Epithelial cell of proximal tubule (primary cell): ENCODE measurements at places on chromosomes 6 and 20. TPM values are rescaled to one million over a fixed set of nuclear protein-coding genes. Genes with fewer than 3 reads are reported as not detected.
A peak's percentile ranks its signal among the peaks of the same experiment; 100 is the strongest.

- peak; percentile 96 for DNase-seq
Observed at GRCh38 chr6:108947114-108947854, 99.1 kb downstream of the ARMC2 start.

DNA sequence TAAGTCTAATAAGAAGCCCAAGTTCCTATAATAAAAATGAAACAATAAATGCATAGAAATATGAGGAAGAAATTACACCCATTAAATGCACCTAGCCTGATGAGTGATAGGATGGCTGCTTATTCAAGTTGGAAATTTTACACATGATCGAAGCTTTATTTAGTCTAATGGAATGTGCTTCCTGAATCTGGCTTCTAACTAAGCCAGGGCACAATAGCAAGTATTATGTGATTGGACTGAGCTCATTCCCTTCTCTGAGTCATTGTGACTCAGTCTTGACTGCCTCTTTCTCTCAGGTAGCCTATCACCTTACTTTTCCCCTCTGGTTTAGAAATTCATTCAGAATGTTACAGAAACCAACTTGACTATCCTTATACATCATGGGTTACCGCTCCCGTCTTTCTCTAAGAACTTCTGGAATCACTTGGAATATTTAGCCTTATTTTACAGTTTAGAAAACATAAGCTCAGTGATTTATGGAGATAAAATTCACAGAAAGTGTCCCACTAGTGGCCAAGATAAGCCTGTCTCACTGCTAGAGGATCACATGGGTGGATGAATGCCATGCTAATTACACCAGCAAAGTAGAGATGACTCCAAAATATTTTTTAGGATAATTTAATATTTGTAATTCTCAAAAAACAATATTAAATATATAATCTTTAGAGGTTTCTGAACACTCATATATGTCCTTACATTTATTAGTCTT is 505.3 kb upstream of the JAG1 start:
- peak; percentile 82 for DNase-seq

- DNase-seq = no peak
Observed at GRCh38 chr6:98644063-98644462, 190.3 kb upstream of the POU3F2 start.

- DNase-seq = no peak
Observed at GRCh38 chr20:32191873-32192272, 15.7 kb downstream of the PLAGL2 start.

DNA sequence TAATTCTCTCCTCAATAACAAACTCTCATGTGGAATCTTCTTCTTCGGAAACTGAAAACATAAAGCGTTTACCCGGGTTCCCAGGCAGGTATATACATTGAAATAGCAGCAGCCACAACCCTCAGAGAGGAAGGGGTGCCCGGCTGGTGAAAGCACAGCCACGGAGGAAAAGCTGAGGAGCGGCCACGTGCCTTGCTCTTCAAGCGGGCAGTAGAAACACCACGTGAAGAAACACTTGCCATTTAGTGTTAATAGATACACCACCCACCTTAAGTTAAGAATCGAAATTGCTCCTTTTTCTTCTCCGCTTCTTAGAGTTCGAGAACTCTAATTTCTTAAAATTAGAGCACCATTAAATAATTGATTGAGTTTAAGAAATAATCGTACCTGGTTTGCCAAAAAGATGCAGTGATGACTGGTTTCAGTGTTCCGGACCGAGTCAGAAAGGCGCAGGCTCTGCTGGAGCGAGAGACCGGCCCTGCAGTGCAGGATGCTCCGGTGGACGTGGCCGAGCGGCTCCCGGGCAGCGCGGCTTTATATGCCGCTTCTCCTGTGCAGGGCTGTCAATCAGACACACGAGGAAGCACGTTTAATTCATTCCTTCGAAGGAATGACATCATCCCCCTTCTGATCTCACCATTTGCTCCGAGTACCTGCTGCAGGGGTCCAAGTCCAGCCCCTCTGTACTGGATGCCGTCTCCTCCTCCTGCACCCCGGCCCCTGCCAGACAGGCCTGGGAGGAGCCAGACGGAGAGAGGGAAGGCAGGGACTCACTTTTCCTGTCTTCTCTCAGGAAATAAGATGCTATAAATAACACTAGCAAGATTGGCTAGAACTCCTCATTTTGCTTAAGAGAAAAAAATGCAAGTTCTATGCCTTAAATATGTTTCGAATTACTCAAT is at the start of gene THBS2:
Gene THBS2 (minus strand): TSS at position 510 of the 902 bp plus-strand sequence. CDS start 3,062 bp downstream, outside the sequence.
- DNase-seq = no peak

DNA sequence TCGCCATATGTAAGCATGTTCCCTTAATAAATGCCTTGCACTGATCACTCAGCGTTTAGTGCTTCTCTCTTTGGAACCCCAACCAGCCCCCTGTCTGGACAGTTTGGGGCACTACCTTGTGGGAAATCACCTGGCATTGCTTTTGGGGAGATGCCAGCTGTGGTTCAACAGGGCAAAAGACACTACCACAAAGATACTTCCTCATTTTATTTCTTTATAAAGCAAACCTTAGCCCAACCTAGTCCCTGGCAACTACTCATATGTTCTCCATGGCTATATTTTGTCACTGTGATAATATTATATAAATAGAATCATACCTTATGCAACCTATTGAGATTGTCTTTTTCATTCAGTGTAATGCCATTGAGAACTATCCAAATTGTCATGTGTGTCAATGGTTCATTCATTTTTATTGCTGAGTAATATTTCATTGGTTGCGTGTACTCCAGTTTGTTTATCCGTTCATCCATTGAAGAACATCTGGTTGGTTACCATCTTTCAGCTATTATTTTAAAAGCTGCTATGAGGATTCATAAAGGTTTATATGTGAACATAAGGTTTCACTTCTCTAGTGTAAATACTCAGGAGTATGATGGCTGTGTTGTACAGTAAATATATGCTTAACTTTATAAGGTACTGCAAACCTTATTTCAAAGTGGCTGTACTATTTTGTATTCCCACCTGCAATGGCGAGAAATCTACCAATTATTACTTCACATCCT is 114.8 kb downstream of the MOXD1 start:
- no peak for DNase-seq

GRCh38 chr20:43191946-43192863 is 2.5 kb upstream of the PTPRT start:
- no peak for DNase-seq

GRCh38 chr6:157978021-157978783 is 3.5 kb upstream of the SYNJ2 start:
- no peak for DNase-seq

GRCh38 chr6:70957284-70957617 is 391 bp upstream of the B3GAT2 start:
- no peak for DNase-seq

- no peak for DNase-seq
Observed at GRCh38 chr6:7262746-7263518, 50.1 kb downstream of the SSR1 start.

DNA sequence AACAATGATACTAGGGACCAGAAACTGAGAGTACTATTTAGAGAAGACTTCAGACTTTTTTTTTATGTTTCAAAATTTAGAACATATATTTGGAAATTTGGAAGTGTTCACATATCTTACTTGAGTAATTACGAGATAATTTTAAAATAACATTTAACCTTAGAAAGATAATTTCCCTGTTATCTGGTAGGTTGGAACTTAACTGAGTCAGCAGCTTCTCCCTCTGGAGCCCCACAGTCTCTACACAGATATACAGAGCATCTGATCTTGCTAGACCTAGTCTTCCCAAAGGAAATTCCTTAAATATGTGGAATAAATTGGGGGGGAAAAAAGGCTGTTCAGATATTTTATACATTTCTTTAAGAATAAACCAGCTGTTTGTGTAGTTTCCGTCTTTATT is 48.6 kb downstream of the TSPYL4 start:
- DNase-seq = no peak

DNA sequence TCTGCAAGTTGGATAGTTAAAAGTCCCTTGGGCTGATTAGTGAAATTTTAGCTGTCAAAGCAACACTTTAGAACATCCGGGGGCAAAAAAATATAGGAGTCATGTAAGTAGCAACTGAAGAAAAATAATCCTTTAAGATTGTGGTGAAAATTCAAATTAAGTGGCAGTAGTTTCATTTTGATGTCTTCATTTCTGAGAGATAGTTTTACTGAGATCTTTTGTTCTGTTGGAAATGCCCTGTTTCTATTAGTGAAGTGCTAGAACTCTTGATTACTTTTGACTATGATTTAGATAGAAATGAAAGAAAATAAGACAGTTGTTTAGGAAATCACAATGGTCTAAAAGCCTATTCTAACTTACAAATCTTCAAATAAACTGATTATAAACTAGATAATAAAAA is 587.3 kb upstream of the MMS22L start:
- DNase-seq = no peak

DNA sequence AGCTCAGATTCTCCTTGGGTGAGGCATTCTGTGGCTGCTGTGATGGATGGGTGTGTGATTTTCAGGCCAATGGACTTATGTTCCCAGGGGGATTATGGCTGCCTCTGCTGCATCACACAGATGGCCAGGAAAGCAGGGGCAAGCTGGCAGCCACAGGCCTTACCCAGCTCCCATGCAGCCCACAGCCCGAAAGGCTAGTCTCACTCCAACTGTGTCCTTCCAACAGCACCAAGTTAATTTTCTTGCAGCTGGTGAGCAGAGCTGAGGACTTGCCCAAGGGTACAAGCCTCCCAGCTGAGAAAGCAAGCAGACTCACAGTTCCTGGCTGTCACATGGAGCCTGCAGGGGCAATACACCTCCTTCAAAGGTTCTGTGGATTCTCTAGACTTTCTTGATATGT is 155.2 kb upstream of the KHDRBS2 start:
- no peak for DNase-seq

DNA sequence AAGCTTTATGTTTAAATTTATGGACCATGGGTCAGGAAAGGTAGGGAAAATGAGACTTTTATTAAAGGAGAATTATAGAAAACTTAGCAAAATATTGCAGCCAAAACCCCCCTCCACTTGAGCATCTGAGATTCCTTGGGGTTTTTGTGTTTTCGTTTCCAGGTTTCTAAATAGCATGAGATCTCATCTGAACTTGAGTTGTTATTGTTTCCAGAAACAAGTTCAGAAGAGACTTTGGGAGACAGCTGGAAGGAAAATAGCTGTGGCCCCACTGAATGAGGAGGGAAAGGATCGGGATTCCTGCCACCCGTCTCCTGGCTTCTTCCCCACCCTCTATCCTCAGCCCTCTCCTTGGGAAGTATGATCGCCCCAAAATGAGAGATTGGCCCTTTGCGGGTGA is 75.5 kb downstream of the TBC1D7 start:
- no peak for DNase-seq

DNA sequence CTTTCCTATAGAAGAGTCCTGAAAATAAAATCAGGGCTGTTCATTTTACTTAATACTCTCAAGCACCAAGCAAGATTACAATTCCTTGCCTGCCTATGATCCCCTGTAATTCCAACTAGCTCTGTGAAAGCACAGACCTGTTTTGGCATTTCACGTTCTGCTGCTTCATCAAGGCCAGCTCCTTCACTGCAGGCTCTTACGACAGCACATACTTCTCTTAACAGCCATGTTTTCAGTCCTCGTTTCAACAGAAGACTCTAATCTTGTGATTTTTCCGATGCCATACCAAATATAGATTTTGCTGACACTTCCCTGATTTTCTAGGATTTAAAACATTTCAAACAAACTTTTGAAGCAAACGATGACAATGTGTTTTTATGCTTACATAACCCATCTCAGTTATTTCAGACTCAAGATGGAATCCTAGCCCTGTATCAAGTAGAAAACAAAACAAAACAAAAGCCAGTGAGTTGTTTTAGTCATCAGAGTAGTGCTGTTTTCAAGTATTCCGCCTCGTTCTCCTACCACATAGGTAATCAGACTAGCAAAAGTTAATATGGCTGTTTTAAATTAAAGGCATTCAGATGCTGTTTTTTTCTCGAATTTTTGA is 616.5 kb upstream of the CITED2 start:
- DNase-seq = no peak

DNA sequence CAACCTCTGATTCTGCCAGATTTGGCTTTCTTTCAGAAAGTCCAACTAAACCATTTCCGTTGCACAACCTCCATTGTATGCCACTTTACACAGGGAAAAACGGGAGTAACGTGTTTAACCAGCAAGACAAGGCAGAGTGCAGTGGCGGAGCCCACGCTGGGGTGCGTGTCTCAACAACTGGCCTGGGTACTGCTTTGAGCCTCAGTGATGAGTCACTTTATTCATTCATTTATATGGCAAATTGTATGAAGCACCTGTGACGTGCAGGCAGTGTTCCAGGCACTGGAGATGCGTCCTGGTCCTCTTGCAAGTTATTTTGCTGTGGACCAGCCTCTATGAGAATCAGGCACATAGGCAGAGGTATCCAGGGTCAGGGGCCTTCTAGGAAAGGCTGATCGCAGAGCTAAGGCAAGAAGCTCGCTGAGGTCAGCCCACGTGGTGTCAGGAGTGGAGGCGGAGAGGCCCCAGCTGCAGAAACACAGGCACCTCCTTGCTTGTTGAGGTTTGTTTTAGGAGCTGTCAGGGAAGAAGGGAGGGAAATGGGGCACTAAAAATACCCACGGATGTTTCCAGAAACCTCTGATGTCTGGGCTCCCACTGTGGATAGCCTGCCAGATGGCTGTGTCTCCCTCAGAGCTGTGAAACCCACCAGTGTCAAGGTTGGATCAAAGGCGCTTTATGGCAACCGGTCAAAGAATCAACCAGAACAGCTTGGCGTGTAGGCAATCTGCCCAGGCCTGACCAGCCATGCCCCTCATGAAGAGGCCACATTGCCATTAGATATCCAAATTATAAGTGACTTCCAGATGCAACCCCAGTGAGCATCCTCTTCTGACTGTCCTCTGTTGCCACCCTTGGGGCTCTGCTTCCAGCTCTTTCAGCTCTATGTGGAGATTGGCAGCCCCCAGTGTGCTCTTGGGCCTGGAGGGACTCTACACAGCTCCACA is 157.2 kb downstream of the CD83 start:
- no peak for DNase-seq

DNA sequence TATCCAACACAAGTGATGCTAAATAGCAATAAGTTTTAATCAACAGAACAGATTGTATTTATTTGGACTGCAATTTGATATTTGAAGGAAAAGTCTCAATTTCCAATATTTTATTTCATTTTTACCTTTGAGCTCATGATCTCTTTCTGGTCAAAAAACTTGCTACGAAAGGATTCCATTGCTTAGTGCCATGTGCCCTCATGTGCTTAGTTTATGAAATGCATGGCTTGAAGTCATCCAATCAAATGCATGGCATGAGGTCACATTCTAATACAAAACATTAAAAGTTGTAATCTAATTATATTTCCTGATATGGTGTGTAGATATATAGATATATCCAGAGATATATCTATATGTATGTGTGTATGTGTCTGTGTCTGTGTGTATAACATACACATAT is 321.2 kb upstream of the ADGRB3 start:
- no peak for DNase-seq

MRAP2 gene
- 0.17 TPM in 1 of 2 replicates, not detected in the other for total RNA-seq

ANGPT4 gene
- total RNA-seq = not detected in 2 replicates

TINAG gene
- 14.1 and 17.9 TPM in 2 replicates for total RNA-seq

BMP6 gene
- total RNA-seq = 0.29 and 1.3 TPM in 2 replicates

HLA-DRB5 gene
- total RNA-seq = not detected in 2 replicates

LRRC1 gene
- total RNA-seq = 8.5 and 9.3 TPM in 2 replicates

ZBTB46 gene
- 0.58 and 0.72 TPM in 2 replicates for total RNA-seq

OXT gene
- 0.43 TPM in 1 of 2 replicates, not detected in the other for total RNA-seq

FITM2 gene
- total RNA-seq = 1.4 and 3.2 TPM in 2 replicates

LY6G6C gene
- total RNA-seq = not detected in 2 replicates

GFRAL gene
- total RNA-seq = not detected in 2 replicates

RAB44 gene
- total RNA-seq = under 0.01 TPM in 1 of 2 replicates, not detected in the other

FAM217A gene
- total RNA-seq = not detected in 2 replicates

ZSCAN23 gene
- 0.87 and 2.6 TPM in 2 replicates for total RNA-seq

SLC12A5 gene
- total RNA-seq = not detected in 2 replicates

RFX6 gene
- total RNA-seq = not detected in 2 replicates
